ENCODE measurements at places on chromosomes 2 and 18.
A peak's percentile ranks its signal among the peaks of the same experiment; 100 is the strongest.

GRCh38 chr2:23376972-23377371, 8.0 kb upstream of the KLHL29 start:
- peak; percentile 49 for DNase-seq

- DNase-seq = no peak
These were observed 6.7 kb upstream of the PARD6G start for GRCh38 chr18:80253871-80254492.

DNA sequence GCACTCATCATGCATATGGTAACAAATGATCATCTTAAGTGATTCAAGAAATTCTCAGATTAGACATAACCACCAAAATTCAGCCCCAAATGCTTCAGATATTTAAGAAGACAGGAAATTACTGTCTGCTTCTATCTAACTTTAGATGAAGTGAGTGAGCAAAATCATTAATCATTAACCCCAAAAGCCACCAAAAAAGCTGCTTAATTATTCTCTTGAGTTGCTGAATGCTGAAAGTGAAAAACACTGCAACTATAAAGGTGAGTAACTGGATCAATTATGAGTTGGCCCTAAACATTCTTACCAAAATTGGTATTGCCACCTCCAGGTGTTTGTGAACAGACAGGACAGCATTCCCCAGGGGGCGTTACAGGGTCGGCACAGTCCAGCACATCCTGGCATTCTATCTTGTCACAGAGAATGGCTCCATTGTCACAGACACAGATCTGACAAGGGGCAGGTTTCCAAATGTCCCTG, 69.6 kb downstream of the COL5A2 start:
- DNase-seq = peak; percentile 79

DNA sequence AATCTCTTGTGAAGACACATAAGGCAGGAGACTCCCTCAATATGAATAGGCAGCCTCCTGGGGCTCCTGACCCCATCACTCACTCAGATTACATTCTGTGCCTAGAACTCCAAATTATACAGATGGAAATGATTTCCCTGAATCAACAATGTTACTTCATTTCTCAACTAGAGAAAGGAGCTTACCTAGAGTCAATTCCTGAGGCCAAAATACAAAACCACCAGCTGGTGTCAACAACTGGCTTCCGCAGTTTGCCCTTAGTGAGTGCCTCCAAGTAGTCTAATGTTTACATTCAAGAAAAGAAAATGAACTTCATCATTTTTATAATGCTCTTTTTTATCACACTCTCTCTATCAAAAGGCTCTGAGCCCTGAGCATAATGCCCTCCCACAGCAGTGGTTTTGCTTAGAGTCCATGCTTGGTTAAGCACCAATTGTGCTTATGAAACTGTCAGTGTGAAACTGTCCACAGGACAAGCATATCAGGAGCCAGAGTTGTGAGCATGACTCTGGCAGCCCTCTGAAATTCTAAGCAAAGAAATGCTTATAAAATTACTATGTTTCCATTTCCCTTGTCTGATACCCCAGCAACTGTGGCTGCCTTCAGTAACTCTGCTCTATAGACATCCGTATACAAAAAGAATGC, 305.7 kb upstream of the PKDCC start:
- DNase-seq = no peak

DNA sequence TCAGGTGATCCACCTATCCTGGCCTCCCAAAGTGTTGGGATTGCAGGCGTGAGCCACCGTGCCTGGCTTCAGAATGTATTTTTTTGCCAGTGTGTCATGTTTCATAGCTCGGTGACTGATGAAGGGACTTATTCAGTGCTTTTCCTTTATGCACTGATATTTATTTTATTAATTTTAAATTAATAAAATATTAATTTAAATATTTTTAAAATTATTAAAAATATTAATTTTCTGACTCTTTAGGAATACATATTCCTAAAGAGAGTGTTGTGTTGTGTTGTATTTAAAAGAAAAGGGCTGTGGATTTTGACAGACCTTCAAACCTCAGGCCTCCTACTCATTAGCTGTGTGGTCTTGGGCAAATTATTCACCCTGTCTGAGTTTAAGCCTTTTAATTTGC, 22.3 kb downstream of the RAB27B start:
- no peak for DNase-seq

GRCh38 chr2:69470911-69471310, 33.7 kb upstream of the NFU1 start:
- DNase-seq = no peak

DNA sequence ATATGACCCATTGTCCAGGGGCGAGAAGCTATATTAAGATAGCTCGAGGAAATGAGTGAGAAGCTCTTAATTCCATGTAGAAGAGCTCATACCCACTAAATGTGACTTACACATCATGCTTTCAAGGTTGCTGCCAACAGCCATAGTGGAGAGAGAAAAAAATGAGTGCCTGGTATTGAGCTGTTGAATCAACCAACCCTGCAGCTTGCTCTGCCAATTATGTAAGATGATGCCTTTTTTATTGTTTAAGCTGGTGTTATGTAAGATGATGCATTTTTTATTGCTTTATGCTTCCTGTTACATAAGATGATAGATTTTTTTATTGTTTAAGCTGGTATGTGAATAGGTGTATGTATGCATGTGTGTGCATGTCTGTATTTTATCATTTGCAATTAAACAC, 228.2 kb downstream of the CCDC178 start:
- no peak for DNase-seq

- peak; percentile 73 for DNase-seq
These were observed 4.8 kb upstream of the CDC42EP3 start for GRCh38 chr2:37676274-37676673.

GRCh38 chr2:128446874-128447537, 128.3 kb upstream of the HS6ST1 start:
- DNase-seq = no peak

DNA sequence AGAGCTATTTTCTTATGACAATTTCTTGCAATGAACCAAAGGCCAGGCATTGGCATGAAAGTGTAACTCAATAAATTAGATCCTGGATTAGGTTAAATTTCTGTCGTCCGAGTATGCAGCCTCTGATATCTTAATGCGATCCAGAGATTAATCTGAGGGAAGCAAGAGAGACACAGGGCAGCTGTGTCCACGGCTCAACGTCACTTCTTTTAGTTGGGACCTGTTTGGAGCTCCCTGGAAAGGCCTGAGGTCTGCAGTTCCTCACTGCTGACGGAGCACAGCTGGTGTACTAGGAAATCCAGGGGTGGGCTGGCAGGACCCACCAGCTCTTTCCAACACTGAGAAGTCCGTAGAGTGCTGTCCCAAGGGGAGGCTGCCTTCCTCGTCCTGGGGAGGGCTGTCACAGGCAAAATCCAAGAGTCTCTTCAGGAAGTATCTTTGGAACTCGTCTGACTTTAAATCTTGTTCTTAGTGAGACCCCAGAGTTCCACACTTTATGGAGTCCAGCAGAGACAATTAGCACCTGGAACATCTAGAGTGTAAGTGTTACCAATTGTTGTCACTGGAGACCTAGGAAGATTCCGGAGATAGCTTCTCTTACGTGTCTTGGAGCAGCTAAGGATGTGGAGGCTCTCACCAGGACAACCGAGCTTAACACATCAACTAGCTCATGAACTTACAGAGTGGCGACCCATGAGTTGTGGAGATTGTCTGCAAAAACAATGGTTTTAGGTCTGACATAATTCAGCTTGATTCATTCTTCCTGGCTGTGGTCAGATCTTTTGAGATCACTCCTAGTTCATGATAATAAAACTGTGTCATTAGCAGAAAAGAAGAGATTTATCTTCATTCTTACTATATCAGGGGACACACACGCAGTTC, 173.7 kb downstream of the ACKR3 start:
- DNase-seq = peak; percentile 98

DNA sequence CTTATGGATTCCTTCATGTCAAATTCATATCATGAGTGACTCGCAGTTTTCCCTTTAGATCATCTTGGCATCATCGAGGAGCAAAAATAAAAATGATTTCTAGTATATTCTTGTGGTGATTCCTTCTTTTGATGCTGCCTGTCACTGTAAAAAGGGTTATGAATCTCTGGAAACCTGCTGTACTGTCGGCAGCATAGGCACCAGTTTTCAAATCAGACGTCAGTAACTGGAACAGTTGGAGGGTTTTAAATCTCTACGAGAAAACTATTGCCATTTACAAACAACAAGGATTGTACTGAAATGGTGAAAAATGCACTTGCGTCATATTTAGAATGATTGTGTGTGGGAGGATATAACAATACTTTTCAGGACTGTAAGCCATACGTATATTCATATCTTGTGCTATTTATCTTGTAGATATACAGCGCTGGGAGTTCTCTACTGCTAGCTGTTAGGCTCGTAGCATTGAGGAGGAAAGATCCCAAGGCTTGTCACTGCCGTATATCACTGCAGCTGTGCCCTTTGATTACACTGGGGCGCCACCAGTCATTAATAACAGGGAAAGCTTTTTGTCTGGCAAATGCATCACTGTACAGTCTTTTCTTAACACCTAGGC, 320.7 kb downstream of the MTX2 start:
- peak; percentile 12 for DNase-seq

DNA sequence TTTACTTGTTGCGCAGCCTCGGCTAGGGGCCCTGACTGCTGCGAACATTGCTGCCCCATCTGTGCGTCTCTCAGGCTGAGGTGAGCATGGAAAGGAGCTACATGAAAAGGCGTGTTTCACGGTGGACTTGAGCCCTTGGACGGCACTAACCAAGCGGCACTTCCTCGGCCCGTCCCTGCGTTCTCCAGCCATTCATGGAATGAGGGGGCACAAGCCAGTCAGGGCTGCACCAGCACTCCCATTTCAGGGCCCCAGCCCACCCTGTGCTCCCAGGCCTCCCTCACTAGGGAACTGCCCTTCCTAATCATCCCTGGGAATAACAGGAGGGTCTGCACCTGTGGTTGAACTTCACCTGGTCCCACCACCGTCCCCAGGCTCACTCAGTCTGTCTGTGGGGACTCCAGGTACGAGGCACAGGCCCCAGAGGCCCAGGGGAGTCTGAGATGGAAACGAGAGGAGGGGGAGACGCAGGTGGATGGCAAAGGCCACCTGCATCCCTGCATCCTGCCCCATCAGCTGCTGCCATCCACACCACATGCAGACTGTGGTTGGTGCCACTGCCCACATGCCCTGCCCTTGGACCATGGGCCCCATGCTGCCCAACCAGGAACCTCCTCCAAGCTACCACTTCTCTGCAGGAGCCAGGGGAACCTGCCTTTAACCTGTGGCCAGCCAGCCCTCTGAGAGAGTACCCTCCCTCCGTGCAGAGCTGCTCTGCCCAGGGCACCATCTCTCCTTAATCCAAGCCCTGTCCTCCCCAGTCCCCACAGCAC, 99.7 kb downstream of the EIPR1 start:
- DNase-seq = no peak

- no peak for DNase-seq
These were observed 43.0 kb upstream of the HNMT start for GRCh38 chr2:137921105-137921880.

- no peak for DNase-seq
These were observed 104.9 kb downstream of the CERS6 start for GRCh38 chr2:168560817-168561499.

DNA sequence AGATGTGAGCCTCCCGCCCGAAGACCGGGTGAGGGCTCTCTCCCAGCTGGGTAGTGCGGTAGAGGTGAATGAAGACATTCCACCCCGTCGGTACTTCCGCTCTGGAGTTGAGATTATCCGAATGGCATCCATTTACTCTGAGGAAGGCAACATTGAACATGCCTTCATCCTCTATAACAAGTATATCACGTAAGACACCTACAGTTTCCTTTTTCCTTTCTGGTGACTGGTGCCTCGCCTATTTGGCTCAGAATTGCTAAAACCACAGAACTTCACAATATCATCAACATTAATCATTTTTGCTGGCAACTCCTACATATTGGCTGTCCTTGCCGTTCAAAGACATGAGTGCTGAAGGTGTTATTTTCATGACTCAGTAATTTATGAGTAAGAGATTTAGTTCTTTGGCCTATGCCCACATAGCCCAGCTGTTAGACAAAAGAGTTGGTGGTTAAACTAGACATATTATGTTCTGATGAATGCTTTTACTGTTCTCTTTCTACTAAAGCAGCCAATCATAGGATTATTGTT, 2.2 kb downstream of the STAMBP start:
- DNase-seq = peak; percentile 91

GRCh38 chr2:209937893-209938292, 64.5 kb upstream of the RPE start:
- no peak for DNase-seq

GRCh38 chr2:180759631-180760030, 220.8 kb upstream of the UBE2E3 start:
- DNase-seq = no peak

DNA sequence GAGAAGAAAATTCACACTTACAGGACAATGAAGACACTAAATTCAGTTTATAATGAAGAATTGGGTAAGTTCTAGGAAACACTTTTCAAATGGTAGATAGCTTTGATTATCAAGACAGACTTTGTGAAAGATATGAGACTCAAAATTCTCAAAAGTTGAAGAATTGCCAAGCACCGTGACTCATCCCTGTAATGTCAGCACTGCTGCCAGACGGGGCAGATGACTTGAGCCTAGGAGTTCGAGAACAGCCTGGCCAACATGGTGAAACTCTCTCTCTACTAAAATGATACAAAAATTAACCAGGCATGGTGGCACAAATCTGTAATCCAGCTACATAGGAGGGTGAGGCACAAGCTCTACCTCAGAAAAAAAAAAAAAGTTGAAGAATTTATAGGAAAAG, 1820.1 kb upstream of the LRRTM1 start:
- DNase-seq = peak; percentile 11

GRCh38 chr2:200733713-200734198, 78.0 kb upstream of the BZW1 start:
- DNase-seq = no peak

DNA sequence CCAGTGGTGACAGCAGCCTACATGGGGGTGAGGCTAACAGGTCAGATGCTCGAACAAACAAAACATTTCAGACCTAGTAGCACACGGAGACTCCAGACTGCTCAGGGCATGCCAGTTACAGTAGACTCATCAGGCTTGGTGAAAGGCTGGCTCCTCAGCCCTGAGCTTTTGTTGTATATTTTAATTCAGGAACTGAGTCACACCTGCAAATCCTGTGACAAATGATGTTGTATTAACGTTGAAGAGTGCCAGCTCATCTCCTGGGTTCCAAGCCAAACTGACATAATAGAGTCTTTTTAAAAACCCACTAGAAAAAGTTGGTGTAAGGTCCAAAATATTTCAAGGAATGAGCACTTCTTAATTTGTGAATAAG, 65.3 kb downstream of the C1D start:
- peak; percentile 81 for DNase-seq

GRCh38 chr2:174740721-174741120, 23.6 kb downstream of the CHRNA1 start:
- no peak for DNase-seq

DNA sequence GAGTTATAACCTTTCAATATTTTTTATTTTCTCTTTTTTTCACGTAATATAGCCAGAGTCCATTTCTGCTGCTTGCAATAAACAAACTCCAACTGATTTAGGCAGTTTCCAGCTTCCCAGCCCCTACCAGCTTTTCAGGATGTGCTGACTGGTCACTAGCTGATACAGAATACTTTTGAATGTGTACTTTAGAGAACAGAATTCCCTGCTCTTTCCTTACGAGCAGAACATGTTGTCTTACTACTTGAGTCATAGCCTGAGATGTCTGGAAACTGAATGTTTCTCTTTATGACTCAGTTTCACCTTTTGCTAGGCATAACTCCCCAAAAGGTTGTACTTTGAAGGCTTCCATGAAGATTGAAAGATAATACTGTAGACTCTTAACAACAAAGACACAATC, 44.5 kb upstream of the KCNE4 start:
- peak; percentile 74 for DNase-seq

Data from fibroblast of skin of right biceps (primary cell).